Stimulated activated naive CD8-positive, alpha-beta T cell treated with anti-CD3 and anti-CD28 coated beads, Interleukin-15, amount 100 ng/mL, for 72 hours (primary cell): ENCODE measurements at places on chromosomes 2 and 18.

DNA sequence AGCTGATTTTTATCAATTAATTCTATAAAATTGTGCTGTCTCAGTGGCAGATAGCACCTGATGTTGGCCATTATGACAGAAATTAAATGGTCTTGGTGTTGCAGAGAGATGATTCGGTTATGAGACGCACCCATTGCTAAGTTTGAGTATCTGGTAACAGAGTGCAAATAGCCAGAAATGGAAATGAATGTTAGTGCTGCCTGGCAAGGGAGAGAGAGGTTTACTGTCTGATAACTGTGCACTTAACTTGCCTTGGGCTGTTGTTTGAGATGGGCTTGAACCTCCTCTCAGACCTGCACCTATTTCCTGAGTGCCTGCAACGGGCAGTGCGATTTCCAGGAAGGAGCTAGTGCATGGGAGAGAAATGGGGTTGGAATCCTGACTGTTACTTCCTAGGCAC, 11.7 kb downstream of the DPYSL5 start:
- no peak for DNase-seq

DNA sequence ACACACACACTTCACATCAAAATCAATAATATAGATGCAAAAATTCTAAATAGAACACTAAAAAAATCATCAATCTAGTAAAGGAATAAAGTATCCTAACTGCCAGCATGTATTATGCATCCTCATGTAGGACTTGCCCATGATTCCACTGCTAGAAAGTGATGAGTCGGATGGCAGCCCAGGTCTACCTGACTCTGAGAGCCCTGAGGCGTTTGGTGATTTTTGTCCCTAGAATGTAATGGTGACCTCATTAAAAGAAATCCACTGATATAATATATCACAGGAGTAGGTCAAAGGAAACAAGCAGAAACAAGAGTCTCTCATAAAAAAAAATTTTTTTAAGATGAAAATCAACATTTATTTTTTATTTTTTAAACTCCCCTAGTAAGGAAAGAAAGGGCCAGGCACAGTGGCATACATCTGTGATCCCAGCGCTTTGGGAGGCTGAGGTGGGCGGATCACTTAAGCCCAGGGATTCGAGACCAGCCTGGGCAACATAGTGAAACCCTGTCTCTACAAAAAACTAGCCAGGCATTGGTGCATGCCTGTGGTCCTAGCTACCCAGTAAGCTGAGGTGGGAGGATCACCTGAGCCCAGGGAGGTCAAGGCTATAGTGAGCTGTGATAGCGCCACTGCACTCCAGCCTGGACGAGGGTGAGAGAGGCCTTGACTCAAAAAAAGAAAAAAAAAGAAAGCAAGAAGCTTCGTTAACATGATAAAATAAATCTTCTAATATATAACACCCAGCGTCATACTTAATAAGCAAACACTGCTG, 24.4 kb upstream of the ACTG2 start:
- no peak for DNase-seq

GRCh38 chr2:104758199-104758620, 95.7 kb upstream of the POU3F3 start:
- no peak for DNase-seq

DNA sequence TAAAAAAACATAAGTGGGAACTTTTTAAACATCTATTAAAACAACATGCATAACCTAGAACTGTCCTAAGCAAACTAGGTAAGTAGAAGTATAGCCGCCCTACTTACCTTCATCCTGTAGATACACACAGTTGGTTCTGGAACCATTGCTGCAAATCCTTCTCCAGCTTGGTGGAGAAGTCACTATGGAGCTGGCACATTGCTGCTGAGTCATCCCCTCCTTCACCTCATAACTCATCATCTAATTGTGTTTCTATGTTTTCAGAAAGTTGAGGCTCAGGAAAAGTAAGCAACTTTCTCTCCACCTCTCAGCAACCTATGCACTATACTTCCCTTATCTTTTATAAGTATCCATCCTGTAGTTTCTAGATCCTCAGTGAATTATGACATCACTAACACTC, 269.8 kb upstream of the MMADHC start:
- no peak for DNase-seq

DNA sequence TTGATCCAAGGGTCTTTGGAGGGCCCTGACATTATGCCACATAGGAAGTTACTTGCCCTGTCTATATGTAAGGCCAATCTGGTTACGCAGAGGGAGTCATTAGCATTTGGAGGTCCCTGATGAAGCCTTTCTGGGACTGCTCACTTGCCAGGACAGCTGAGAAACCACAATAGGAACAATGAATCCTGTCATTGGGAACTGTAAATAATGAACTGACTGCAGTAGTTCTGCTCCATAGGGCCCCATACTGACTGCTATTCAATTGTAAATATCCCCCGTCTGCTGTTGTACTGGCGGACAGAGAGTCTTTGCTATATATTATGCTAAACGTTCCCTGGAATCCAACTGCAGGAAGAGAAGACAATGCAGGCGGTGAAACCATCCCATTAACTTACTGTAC, 149.4 kb upstream of the DCC start:
- DNase-seq, result no peak

DNA sequence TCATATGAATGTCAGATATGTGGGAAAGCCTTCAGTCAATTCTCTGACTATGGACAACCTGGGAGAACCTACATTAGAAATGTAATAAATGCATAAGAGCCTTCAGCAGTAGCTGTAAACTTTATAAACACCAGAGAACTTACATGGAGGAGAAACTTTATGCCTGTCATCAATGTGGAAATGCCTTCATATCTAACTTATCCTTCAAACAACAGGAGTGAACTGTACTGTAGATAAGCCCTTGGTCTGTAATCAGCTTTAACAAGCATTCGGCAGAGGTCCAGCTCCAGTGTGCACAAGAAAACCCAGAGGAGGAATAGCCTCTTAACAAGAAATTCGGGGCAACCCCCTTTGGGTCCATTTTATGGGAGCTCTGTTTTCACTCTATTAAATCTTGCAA, 14.8 kb upstream of the UXS1 start:
- DNase-seq, result no peak
